Calu3 (cell line): ENCODE measurements at places on chromosomes 6 and 20.

DNA sequence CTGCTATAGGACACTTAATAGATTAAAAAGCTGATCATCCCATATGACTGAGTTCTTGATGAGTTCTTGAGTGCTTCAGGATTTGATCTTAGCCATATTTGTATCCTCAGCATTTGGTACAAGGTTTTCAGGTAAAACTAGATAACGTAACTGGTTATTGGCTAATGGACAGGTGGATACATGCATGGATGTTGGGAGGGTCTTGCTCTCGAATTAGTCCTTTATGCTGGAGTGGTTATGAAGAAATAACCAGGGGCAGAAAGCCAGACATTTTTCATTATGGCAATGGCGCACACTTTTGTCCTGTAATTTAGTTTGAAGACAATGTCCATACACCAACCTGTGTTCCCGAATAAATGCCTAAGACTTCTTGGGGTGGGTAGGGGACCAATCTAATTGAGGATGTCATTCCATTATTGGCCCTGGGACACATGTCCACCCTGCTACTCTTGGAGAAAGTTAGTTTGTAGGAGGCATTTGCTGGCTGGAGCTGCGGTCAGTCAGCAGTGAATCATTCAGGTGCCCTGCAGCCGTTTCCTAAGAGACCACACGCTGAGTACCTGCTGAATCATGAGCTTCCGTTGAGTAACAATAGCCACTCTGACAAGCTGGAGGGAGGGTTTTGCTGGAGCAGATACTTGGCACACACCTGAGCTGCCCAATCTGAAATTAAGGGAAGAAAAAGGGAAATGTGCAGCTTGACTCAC is 194.4 kb downstream of the FOXA2 start:
- peak; percentile 55 for DNase-seq

DNA sequence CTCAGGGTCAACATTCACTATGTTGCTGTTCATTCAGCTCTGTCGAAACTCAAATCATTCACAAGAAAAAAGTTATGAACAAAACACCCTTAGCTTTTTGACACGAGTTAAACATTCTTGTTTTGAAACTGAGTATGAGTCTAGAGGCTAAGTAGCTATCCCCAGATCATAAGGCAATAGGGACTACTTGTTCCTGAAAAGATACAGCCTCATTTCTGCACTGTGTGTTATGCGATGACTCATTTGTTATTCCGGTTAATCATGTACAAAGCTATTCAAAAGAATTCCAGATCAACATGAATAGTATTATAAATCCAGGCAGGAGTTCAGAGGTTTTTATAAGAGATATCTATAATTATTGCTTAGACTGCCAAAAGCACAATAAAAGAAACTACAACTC is 908.0 kb downstream of the QKI start:
- no peak for DNase-seq

DNA sequence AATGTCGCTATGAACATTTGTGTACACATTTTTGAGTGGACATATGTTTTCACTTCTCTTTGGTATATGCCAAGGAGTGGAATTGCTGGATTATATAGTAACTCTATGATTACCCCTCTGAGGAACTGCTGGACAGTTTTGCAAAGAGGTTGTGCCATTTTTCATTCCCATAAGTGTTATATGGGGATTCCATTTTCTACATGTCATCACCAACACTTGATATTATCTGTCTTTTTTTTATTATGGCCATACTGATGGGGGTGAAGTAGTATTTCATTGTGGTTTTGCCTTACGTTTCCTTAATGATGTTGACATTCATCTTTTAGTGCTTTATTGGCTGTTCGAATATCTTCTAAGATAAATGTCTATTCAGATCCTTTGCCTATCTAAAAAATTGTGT is 171.8 kb upstream of the LAMA2 start:
- DNase-seq = no peak

GRCh38 chr6:166415833-166416347 is 33.1 kb upstream of the MPC1 start:
- DNase-seq = no peak

- DNase-seq = no peak
These were observed 6.7 kb downstream of the SLC12A5 start for GRCh38 chr20:46035713-46036112.

DNA sequence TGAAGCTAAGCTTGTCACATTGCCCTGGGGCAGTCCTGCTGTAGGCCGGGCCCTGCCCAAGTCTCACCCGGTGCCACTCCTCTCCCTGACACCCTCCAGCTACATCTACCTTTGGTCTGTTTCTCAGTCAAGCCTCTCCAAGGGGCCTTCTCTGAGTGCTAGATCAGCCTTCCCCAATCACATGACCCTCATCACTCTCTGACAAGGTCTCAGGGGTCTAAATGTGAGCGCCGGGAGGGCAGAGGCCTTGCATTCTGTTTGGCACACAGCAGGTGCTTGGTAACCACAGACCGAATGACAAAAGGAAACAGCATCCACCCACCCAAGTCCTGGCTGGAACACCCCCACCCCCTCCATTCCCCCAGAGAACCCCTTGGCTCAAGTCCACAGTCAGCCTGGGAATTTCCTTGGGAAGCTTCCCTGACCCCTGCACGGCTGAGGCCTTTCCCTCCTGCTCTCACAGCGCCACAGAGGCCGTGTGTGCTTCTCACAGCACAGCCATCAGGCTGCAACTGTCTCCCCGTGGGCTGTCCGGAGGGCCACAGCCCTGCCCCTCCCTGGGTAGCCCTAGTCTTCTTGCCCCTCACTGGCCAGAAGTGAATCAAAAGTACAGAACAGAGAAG is 32.9 kb downstream of the PKIG start:
- no peak for DNase-seq

DNA sequence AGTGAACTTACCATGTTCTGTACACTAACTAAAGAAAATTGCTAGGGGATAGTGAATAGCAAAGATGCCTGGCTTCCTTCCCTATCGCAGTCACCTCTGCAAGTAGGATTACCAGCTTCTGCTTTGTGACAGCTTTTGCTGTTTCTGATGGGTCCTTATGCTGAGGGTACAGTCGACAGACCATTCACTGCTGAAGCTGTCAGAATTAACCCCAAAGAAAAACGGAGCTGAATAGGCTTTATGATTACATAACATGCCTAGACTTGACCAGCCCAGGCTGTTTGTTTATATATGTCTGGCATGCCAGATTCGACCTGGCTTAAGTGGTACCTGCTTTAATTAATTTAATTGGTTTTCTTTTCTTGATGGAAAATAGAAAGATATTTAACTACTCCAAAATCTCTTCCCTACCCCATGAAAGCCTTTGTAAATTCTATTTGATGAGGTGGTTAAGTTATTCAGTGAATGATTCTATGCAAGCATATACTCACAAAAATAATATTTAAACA is 21.7 kb upstream of the PRELID3B start:
- DNase-seq = no peak

GRCh38 chr20:15256676-15257568 is 919.5 kb upstream of the FLRT3 start:
- no peak for DNase-seq

GRCh38 chr20:25453035-25453810 is 45.8 kb downstream of the GINS1 start:
- no peak for DNase-seq

- DNase-seq = no peak
These were observed 2.7 kb downstream of the CALHM5 start for GRCh38 chr6:116514111-116514510.

GRCh38 chr20:32484225-32484957 is 100.7 kb downstream of the NOL4L start:
- DNase-seq = peak; percentile 56

DNA sequence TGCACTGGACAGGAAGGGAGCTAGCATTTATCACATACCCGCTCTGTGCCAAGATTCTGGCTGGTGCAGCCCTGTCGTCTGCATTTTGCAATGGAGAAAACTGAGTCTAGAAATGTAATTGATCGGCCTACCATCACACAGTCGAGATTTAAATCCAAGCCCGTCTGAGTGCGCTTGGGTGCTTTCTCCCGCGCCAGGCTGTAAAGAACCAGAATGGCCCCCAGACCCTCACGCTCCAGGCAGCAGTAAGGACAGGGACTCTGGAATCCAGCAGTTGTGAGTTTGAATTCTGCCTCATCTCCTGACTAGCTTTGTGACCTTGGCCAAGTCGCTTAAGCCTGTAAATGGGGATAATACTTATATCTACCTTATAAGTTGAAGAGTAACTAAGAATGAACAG is 10.8 kb downstream of the DYNLRB1 start:
- DNase-seq = no peak

GRCh38 chr6:18241208-18242038 is 22.9 kb downstream of the DEK start:
- DNase-seq = no peak

DNA sequence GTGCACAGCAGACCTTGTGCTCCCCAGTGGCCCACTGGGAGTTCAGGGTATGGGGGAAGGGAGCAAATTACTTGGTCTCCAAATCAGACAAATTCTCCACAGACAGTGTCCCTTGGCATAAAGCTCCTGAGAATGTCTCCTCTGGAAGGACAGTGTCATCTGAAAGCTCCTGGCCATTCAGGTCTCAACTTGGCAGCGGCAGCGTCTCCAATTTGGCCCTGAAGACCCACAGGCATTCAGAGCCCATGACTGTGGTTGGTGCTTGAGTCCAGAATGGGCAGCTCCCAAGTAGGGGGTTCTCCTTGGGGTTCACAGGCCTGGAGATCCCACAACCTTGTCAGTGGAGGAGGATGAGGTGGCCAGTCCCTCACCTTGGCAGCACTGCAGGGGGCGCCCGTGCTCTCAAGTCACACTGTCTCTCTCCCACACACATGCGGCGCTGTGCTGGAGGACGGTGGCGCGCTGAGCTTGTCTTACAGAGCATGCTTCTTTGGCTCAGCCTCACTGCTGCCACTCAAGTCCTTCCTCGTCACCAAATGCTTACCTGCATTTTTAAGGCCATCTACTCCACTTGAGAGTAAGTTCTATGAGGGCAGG is 20.7 kb downstream of the DYNLRB1 start:
- no peak for DNase-seq

DNA sequence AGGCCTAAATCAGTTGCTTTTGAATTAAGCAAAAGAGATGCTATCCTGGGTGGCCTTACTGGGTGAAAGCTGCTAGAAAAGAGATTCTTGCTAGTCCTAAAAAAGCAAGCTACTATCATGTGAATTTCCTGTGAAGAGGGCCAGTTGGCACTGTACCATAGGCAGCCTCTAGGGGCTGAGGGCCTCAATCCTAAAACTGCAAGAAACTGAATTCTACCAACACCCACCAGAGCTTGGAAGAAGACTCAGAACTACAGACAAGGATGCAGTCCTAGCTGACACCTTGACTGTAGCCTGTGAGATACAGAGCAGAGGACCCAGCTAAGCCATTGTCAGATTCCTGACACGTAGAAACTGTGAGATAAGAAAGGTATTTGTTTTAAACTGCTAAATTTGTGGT is 24.5 kb downstream of the CLIC5 start:
- no peak for DNase-seq

DNA sequence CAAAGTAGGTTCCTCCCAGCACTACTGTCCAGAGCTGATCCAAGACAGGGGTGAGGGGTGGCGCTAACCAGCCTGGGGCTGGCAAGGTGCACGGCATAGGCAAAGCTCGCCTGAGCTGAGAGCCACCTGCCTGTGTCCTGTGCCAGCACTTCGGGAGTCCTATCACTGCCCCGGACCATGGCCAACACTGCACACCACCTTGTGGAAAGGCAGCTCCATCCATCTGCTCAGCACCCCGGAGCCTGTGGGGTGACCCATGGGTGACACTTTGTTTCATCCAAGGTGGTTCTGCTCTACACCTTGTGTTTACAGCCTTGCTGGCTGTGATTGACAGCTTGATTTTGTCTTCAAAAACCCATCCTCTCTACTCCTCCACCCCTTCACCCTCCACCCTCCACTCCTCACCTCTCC is 32.9 kb upstream of the GATA5 start:
- peak; percentile 46 for DNase-seq

DNA sequence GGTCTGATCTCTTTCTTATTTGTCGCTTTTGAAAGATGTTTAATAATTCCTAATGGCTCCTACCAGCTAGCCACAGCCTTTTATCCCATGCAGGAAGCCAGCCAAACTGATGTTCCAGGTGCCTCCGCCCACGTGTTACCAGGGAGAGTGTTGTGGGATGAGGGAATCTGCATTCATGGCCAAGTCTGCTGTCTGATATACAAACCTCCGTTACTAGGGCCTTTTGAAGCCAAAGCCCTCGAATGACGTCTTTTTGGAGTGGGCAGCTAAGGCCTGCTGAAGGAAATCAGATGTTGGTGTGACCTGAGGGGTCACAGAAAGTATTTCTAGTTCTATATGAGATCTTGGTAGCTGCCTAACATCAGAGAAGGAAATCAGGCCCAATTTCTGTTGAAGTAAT is 21.3 kb downstream of the STK35 start:
- no peak for DNase-seq

GRCh38 chr6:136983687-136984086 is 61.1 kb downstream of the IL20RA start:
- DNase-seq = no peak

GRCh38 chr6:161534264-161534873 is 260.5 kb upstream of the AGPAT4 start:
- no peak for DNase-seq

GRCh38 chr6:32271429-32271828 is 47.6 kb upstream of the NOTCH4 start:
- DNase-seq = no peak

GRCh38 chr6:161111261-161111660 is 119.7 kb downstream of the MAP3K4 start:
- DNase-seq = no peak

DNA sequence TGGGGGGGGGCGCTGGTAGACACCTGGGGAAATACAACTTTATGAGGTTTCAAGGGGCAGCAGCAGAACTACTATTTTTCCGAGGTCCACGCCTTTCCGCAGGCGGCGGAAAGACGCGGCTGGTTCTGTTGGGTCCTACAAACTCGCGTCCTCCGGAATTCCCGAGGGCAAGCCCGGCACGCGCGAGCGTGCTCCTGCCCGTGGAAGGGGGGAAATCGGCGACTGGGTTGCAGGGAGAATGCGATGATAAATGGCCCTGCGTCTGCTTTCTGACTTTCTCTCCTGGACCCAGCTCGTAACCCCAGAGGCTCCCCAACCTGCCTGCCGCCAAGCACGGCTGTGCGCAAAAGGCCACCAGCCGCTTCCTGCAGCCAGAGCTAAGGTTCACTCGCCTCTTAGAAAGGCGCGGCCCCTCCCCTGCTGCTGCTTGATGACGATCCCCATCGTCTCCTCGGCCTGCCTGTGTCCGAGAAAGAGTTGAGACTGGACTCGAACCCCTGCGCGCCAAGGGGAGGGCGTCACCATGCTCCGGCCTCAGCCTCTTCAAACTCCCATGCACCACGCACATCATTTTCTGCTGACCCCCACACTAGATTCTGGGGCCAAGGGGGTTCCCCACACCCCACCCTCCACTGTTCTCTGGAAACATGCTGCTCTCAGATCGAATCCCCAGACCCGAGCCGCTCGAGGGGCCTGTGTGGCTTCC is 6.7 kb downstream of the FOXA2 start:
- no peak for DNase-seq
